ENCODE measurements at places on chromosomes 7 and 10.

DNA sequence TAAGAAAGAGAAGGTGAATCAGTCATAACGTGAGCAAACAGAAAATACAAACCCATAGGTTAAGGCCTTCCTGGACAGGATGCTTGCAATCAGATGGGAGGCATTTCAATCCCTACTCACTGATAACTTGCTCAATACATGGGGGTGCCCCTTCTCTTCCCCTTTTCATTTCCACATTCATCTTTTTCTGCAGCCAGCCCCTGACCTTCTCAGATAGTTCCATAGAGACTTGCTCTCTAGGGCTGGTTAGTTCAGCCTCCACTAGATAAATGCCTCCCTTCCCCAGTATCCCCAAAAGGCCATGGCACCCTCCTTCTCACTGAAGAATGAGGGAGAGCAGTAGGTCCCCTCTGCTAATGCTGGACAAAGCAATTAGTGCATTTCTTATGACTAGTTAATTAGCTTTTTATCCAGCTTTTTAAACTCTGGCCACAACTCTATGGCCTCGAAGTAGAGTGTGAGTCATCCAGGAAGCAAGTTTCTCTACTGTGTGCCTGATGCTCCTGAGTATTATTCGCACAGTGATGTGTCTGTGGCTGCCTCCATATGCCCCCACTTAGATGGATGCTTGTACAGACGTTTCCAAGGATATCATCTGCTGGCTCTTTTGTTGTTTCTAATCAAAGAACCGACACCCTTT lies 12.7 kb downstream of the CHN2 start:
- no peak for DNase-seq
- H3K27me3 ChIP-seq = no peaks in the 10 kb centered on the region
- no peak overlapping the region for H3K27ac ChIP-seq
- H3K36me3 ChIP-seq = no peaks in the 10 kb centered on the region

DNA sequence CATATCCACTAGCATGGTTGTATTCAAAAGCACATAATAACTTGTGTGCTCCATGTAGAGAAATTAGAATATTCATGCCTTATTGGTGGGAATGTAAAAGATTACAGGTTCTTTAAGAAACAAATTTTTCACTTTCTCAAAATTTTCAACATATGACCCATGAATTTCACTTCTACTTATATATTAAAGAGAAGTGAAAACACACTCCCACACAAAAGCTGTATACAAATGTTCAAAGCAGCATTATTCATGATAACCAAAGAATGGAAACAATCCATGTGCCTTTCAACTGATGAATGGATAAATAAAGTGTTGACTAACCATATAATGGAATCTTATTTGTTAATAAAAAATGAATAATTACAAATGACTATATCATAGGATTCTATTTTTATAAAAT lies 694.5 kb upstream of the PCDH15 start:
- H3K4me3 ChIP-seq = no peak overlapping the region
- H3K36me3 ChIP-seq = peaks cover 4% of the 10 kb centered on the region
- H3K4me1 ChIP-seq = peaks cover 5% of the 10 kb centered on the region

DNA sequence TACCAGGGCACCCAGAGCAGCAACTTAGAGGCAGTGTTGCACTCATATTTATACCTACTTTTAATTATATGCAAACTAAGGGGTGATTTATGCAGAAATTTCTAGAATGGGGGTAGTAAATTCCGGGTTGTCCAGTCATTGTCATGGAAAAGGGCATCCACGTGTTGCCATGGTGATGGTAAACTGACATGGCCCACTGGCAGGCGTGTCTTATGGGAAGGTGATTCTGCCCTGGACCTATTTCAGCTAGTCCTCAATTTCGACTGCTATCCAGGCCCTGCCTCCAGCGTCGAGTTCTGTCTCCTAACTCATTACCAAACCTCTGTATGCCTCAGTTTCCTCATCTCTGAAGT lies 12.8 kb downstream of the SNX8 start:
- H3K4me3 ChIP-seq = no peak overlapping the region
- H3K4me1 ChIP-seq = peaks cover 26% of the 10 kb centered on the region
- peaks cover 8% of the 10 kb centered on the region for H3K36me3 ChIP-seq
- H3K27me3 ChIP-seq = no peaks in the 10 kb centered on the region
- no peak for DNase-seq

DNA sequence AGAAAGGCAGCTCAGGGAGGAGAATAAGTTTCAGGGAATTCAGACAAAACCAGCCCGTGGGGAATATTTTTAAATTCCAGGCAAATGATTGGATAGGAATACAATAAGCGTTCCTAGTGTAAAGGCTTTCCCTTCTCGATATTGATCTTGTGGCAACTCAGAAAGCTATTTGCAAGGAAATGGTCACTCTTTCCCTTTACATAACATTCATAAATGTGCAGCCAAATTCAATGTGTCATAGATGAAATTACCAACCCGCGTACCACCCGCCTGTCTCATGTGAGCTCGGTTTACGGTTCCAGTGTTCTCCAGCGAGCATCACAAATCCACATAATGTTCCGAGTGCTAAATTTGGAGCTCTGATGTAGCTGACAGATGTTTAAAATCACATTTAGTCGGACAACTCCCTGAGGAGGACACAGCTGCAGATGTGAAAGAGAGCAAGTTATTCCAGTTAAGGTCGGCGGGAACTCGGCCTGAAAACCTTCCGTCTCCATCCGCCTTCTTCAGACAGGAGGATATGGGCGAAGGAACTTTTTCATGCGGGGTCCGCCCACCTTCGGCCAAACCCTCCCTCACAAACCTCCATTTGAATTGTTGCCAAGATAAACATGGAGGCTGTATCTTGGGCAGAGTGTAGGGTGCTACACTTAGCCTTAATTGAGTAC lies 327.0 kb downstream of the RNLS start:
- no peak overlapping the region for H3K27ac ChIP-seq
- no peak overlapping the region for H3K4me3 ChIP-seq
- H3K27me3 ChIP-seq = peaks cover 6% of the 10 kb centered on the region
- DNase-seq = no peak
- no peaks in the 10 kb centered on the region for H3K36me3 ChIP-seq
- peaks cover 3% of the 10 kb centered on the region for H3K4me1 ChIP-seq

DNA sequence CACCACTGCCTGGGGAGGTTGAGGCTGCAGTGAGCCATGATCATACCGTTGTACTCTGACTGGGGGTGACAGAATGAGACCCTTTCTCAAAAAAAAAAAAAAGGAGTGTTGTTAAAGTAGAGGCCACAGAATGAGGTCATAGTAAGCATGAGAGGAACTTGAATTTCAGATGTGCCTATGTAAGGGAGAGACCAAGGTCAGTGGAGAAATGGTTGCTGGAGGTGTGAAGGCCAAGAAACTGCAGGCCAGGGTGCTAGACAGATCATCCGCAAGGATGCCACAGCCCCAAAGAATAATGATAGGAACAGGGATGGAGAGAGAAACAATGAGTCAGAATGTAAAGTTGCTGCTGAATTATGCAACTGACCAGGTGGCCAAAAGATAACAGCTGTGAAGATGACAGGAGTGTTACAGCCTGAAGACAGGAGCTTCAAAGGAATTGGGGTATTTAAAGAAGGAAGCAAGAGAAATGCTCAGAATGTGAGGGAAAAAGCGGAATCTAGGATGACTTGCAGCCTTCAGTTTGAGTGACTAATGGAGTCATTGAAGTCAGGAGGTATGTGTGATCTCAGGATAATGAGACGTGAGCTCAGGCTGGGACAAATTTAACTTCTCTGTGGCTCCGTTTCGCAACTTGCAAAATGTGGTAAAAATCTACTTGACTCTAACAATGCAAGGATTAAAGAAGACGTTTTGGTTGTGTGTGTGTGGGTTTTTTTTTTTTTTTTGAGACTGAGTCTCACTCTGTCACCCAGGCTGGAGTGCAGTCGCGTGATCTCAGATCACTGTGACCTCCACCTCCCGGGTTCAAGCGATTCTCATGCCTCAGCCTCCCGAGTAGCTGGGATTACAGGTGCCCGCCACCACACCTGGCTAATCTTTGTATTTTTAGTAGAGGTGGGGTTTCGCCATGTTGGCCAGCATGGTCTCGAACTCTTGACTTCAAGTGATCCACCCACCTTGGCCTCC lies 22.2 kb downstream of the TYW1B start:
- no peak overlapping the region for H3K27ac ChIP-seq
- H3K36me3 ChIP-seq = peaks cover 16% of the 10 kb centered on the region
- no peak for DNase-seq
- H3K4me3 ChIP-seq = no peak overlapping the region

GRCh38 chr10:118580702-118581101 lies 14.7 kb downstream of the PRLHR start:
- DNase-seq = no peak
- H3K36me3 ChIP-seq = no peaks in the 10 kb centered on the region
- H3K27me3 ChIP-seq = peaks cover 59% of the 10 kb centered on the region
- no peak overlapping the region for H3K27ac ChIP-seq

GRCh38 chr7:149007611-149008010 lies 20.7 kb downstream of the PDIA4 start:
- H3K27me3 ChIP-seq = no peaks in the 10 kb centered on the region
- no peaks in the 10 kb centered on the region for H3K4me1 ChIP-seq
- no peak overlapping the region for H3K4me3 ChIP-seq
- DNase-seq = no peak
- no peak overlapping the region for H3K27ac ChIP-seq

DNA sequence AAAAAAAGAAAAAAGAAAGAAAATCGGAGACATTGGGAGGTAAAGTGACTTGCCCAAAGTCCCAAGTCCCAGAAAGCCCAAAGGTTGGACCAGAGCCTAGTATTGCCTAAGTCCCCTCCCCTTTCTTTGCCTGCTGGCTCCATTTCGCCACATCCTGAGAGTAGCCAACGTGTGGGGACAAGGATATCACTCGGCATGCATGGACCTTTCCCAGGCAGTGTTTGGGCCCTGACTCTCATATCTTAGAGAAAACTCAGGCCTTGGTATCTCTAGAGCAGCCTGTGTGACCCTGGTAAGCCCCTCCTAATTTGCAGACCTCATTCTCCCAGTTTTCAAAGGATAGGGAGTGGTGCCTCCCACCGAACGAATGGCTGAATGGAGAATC lies 294.2 kb upstream of the ZMIZ1 start:
- no peak for DNase-seq
- no peaks in the 10 kb centered on the region for H3K27me3 ChIP-seq
- H3K4me1 ChIP-seq = peaks cover 49% of the 10 kb centered on the region
- no peak overlapping the region for H3K4me3 ChIP-seq

GRCh38 chr10:1063232-1063865 lies 7.2 kb downstream of the WDR37 start:
- H3K36me3 ChIP-seq = peaks cover 6% of the 10 kb centered on the region
- H3K4me1 ChIP-seq = peaks cover 10% of the 10 kb centered on the region
- no peak overlapping the region for H3K4me3 ChIP-seq
- no peak overlapping the region for H3K27ac ChIP-seq

DNA sequence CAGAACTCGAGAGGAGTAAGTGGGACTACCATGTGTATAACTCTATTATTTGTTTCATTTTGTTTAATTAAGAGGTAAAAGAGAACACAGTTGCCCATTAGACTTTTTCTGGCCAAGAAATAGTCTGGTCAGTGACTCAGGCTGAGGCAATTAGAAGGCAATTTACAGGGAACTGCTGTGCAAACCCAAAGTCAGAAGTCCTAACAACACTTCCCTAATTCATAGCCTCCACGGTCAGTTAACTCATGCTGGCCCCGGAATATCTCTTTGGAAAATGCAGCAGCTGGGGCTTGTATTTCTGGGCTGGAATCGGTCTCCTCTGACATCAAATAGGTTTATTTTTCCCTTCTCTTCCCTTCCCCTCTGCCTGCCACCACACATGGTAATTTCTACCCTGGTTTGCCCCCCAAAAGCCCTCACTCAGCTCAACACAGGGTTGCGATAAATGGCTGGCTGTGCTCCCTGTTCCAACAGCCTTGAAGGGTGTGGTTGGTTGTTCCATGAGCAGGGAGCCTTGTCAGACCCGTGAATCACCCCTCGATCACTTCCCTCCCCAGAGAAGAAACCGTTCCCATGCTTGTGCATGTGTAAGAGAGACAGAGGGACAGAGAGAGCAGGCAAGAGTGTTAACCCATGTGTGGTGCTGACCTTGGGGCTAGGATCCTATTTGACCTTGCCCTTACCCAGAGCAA lies 5.3 kb downstream of the SH3PXD2A start:
- no peaks in the 10 kb centered on the region for H3K36me3 ChIP-seq
- DNase-seq = no peak
- H3K4me3 ChIP-seq = no peak overlapping the region

- peaks cover 24% of the 10 kb centered on the region for H3K4me1 ChIP-seq
- H3K27me3 ChIP-seq = no peaks in the 10 kb centered on the region
- H3K27ac ChIP-seq = peak overlapping the region; percentile 44
- H3K36me3 ChIP-seq = peaks cover 17% of the 10 kb centered on the region
- no peak for DNase-seq
Observed at GRCh38 chr7:77684030-77684429, 12.2 kb upstream of the RSBN1L start.

DNA sequence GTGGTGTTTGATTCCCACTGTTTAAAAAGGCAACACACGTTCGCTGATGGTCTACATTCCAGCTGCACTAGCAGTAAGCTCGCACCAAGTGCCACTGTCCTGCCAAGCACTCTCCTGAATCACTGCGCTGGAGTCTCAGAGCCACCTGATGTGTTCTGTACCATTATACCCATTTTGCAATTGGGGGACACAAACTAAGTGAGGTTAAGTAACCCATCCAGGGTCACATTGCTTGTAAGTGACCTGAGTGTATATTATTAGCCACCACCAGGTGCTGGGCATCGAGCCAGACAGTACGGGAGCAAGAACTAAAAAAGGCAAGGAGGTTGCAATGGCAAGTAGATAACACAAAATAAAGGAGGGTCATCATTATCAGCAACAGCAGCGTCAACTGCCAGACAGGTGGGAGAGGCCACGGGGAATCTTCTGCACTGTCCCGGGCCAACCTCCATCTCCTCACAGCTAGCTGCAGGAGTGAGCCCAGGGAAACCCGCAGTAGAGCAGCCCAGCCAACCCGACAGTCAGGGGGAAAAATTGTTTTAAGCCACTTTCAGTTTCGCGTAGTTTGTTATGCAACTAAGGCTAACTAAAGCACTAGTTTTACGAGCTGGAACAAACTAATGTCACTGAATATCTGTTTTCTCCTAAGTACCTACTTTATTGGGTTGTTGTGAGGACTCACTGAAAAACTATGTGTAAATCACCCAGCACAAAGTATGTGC lies 712 bp upstream of the CPVL start:
- H3K36me3 ChIP-seq = no peaks in the 10 kb centered on the region
- DNase-seq = no peak
- peaks cover 41% of the 10 kb centered on the region for H3K27me3 ChIP-seq
- peaks cover 18% of the 10 kb centered on the region for H3K4me1 ChIP-seq
- H3K27ac ChIP-seq = no peak overlapping the region

- no peaks in the 10 kb centered on the region for H3K27me3 ChIP-seq
- no peak for DNase-seq
- peaks cover 28% of the 10 kb centered on the region for H3K36me3 ChIP-seq
- no peaks in the 10 kb centered on the region for H3K4me1 ChIP-seq
Observed at GRCh38 chr10:35058686-35059085, 31.5 kb downstream of the CUL2 start.
